ENCODE measurements at places on chromosomes 2 and 18.

GRCh38 chr2:27728081-27728858 is 43.2 kb upstream of the MRPL33 start:
- DNase-seq = no peak

GRCh38 chr18:79106084-79106483 is 36.9 kb downstream of the ATP9B start:
- no peak for DNase-seq

DNA sequence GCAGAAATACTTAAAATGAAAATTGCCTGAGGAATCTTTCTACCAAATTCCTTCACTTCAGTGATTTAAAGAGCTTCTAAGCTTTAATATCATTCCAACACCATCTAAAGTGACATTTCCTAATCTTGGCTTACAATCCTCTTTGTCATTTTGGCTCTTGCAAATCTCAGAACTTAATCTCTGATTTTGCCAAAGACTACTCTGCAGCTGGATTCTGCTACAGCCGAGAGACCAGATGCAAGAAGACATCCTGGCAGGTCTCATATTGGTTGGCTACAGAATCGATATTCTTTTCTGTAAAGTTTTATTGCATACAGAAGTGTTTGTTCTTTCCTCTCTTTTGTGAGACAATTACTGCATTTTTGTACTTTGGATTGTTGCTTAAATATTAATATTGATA is 716.5 kb upstream of the LRATD1 start:
- no peak for DNase-seq

DNA sequence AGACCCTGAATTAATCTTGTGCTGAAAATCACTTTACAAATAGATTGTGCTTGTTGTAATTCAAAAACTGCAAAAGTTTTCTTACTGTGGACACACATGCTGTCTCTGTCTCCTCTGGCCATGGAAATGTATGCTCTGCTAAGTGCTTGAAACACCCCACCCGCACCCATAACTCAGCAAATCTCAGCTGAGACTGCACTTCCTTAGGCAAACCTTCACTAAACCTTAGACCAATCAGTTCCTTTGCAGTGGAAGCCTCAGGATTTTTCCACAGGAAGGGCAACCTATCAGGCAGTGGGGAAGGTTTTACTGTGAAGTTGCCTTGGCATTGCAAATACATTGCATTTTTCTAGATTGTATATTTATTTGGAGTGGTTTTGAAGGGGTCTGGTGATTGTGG is 62.2 kb upstream of the PLA2R1 start:
- DNase-seq = no peak

GRCh38 chr18:58408665-58409064 is 220.2 kb downstream of the ALPK2 start:
- no peak for DNase-seq

DNA sequence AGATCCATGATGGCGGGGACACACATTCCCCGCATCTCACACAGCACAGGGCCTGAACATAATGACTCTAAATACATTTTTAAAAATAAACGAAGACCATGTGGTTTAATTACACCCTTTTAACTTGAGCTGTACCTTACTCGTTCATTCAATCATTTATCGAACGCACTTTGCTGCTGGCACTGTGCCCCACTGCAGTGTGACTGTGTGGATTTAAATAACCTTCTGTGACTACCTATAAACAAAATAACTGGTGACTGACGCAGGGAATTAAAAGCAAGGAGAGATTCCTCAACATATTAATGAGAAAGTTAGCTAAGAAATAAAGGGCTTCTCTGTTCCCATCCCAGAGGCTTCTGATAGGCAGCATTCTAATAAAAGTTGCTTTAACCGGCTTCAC is 10.9 kb upstream of the FZD7 start:
- DNase-seq = no peak

GRCh38 chr18:48065601-48065995 is 135.1 kb upstream of the SMAD2 start:
- no peak for DNase-seq

GRCh38 chr2:119548516-119549120 is 4.4 kb downstream of the CFAP221 start:
- DNase-seq = no peak

DNA sequence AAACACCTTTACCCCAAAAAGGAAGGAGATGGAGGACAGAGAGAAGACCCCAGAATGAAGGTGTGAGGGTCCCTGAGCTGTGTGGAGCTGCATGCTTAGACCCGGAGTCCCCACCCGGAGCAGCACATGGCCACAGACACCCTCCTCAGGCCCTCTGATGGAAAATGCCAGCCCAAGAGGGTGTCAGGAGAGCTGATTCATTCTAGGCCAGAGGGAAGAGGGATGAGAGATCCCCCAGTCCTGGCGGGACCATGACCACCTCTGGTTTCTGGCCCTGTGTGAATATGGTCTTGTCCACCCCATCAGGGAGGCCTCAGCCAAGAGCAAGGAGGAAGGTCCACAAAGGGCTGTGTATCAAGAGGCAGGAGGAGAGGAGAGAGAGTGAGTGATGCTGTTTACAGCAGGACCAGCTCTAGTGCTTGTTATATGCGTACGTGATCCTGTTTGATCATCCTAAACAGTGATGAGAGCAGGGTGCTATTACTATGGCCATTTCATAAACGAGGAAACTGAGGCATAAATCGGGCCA is 186.6 kb upstream of the HAAO start:
- no peak for DNase-seq

- no peak for DNase-seq
Measured at GRCh38 chr2:197920088-197920487, 115.7 kb downstream of the PLCL1 start.

DNA sequence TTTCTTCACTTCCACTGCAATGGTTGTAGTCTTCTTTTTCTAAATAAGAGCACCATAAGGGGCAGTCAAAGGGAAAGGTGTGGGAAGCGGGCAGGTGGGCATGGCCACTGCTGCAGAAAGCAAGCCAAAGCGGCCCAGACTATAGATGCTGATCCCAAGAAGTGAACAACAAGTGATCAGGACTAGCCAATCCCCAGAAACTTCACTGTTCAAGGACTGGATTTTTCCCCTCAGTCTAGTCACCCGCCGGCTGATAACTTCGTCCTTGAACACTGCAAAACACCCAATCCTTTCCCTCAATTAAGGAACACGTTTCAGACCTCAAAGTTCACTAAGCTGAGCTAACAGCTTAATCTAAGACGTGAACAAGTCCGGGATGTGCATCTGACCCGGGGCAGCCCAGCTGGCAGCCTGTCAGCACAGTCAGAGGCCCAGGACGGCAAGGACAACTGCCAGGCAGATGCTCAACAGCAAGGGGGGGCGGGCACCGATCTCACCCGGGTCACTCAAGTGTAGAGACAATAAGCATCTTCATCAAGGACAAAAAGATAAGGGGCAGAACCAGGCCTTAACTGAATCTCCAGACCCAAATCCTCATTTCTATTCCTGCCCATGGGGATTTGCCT is 59.8 kb downstream of the HDLBP start:
- DNase-seq = no peak

- DNase-seq = no peak
Measured at GRCh38 chr2:47234456-47234855, 79.3 kb upstream of the STPG4 start.

DNA sequence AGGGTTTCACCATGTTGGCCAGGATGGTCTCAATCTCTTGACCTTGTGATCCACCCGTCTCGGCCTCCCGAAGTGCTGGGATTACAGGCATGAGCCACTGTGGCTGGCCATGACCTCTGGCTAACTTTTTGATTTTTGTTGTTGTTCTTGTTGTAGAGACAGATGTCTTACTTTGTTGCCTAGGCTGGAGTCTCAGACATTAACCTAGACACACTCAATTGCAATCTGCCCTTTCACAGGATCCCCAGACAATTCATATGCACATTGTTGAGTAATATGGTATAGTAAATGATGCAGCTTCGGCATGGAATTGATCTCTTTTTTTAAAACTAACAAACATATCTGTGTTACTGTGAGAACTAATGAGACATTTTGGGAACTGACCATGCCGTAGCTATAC is 130.5 kb upstream of the CCDC195 start:
- no peak for DNase-seq

DNA sequence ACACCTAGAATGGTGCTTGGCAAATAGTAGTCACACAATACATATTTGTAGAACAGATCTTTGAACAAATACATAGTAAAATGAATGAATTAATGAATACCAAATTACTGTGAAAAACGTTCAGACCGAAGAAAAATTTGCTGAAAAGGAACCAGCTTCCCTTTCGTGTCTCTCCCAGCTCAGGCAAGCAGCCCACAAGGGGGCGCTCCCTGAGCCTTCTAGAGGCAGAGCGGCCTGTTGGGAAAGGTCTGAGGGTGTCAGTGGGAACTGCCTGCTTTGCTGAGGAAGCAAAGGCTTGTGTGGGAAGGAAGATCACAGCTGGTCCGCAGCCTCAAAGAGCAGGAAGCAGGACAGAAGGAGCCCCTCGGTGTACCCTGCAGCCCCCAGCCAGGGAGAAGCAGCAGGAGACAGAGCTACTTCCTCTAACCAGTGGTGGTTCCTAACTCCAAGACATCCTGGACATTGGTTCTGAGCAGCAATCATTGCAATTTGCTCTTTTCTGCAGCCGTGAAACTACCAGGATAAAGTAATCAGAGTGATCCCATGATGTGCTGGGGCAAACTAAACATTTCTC is 231.1 kb downstream of the ANKRD30B start:
- no peak for DNase-seq

DNA sequence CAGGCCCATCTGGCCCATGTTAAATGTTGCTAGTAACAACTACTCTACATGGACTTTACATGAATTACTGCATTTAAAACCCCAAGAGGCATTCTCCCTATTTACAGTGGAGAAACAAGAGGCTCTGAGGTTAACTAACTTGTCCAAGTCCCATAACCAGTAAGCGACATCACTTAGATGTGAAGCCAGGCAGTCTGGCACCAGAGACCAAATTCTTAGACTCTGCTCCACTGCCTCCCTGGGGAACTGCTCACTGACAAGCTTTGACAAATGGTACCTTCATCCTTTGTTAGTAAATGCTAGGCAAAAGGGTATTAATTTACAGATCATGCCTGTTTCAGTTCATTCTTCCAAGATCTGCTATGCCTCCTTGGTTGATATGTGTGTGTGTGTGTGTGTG is 124.8 kb downstream of the AFF3 start:
- no peak for DNase-seq

GRCh38 chr2:30915486-30915885 is 108.2 kb upstream of the CAPN13 start:
- DNase-seq = no peak

GRCh38 chr2:68448671-68449653 is 18.1 kb downstream of the FBXO48 start:
- no peak for DNase-seq

- DNase-seq = no peak
Measured at GRCh38 chr18:3520230-3521085, 70.5 kb downstream of the TGIF1 start.

GRCh38 chr2:53786705-53787613 is at the start of the genes ASB3 and ERLEC1:
ASB3 (minus strand) TSS chr2:53786953; CDS start chr2:53765572, 21,381 bp downstream.
ERLEC1 (plus strand) TSS chr2:53787044; CDS start chr2:53787211, 167 bp downstream.
- peak; percentile 83 for DNase-seq

- no peak for DNase-seq
Measured at GRCh38 chr2:61714210-61714609, 139.7 kb downstream of the FAM161A start.

DNA sequence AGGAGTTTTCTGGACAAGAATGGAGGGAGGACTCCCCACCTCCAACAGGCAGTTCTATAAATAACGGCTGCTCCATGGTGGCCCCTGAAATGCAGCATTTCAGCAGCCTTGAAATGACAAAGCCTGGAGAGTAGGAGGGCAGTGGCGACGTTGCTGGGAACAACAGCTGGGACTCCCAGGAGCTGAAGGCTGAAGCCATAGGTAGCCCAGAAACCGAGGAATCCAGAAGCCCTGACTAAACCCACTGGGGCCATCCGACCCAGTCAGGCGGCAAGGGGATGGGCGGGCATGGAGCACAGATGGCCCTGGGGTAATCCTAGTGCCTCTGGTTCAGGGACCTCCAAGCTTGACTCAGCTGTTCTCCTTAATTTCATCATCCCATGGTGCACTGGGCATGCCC is 9.0 kb downstream of the PRKAG3 start:
- DNase-seq = no peak

GRCh38 chr2:191642541-191642940 is 35.4 kb upstream of the NABP1 start:
- DNase-seq = no peak

GRCh38 chr2:33040541-33040940 is 93.8 kb downstream of the LTBP1 start:
- no peak for DNase-seq

DNA sequence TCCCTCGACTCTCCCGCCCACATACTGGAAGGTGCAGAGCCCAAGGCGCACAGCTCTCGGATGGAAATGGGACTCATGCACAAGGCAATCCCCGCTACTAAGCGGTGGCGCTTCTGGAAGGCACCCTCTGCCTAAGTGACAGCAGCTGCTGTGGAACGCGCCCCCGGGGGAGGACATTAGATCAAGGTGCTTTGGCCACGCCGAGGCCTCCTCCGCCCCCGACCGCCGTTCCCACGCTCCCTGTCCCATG is 202 bp downstream of the MCEE start:
- DNase-seq = peak; percentile 45

DNA sequence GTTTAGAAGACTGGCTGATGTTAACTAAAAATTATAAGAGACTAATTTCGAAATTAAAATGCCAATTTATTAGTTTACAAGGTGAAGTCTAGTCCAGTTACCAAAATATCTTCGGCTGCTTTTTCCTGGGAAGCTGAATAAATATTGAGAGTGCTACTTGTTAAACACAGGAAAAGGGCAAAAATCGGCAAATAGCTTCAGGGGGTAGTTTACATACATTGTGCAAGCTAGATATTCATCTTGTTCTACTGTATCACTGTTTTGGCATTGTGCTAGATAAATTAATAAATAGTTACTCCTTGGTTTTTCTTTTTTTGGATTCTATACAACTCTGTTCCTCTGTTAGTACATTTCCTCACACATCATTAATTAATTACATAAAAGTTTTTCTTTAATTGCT is 29.3 kb downstream of the NHEJ1 start:
- DNase-seq = no peak

DNA sequence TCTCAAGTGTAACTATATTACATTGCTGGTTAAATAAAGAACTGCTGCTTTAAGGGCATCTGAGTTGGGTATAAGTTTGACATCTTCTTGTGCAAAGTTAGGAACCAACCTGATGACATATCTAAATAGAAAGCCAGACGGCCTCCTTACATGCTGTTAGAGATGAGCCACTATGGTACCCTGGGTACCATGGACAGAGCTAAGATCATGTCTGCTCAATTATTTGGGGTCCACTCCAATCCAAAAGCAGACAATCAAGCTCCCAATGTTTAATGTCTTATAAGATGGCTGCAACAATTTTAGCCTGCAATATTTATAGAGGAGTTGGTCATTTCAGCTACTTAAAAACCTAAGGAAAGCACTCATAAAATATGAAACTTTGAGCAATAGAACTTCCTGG is 86.2 kb downstream of the UPP2 start:
- no peak for DNase-seq
